ENCODE measurements at places on chromosomes 5 and 9.

GRCh38 chr9:98570663-98571440 is 137.9 kb downstream of the GABBR2 start:
- no peak for DNase-seq

DNA sequence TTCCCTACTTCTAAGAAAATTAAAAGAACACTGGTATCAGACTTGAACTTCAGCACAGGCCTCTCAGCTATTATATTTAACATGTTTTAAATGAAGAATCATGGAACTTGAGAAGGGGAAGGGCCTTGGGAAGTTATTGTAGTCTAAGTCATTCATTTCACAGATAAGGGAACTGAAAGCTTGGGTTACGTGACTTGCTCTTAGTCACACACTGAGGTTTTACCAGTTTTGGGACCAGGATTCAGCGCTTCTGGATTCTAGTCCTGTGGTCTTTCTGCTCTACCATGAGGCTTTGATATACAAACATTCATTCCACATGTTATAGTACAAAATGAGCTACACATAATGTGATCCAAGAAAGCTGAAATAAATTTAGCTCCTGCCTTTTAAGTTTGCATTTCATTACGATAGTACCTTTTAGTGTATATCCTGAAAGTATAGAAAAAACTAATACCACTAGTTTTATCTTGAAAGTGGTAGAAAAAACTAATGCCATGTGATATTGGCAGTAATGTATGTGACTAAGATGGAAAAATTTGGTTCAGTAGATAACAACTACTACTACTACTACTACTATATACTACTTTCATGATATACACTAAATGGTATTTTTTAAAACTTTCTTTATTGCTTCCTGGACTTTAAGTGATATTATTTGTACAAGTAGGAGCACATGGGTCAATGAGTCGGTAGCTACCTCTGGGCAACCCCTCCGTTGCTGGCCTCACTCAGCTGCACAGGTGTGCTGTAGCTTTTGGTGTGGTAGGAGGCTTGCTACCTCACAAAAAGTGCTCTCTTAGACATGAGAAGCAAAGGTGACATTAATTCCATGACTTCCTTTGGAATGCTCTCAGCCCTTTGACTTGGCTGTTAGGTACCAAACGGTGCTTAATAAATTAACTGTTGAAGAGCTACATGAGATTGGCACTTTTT is 40.7 kb downstream of the F2RL2 start:
- no peak for DNase-seq

DNA sequence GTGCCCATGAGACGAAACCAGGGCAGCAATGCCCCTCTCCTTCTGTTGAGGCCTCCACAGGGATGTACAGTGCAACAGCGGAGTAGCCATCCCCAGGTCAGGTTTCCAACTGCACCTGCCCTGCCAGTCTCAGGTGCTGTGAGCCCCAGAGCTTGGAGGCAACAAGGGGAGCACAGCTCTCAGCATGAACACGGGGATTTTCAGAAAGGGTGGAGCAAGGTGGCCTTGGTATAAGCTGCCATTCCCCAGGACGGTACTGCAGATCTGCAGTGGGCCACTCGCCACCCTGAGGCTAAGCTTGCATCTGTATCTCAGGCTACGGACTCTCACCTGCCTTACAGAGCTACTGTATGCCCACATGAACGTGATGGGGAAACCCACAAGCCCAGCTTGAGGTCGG is 103.6 kb downstream of the GABBR2 start:
- no peak for DNase-seq

DNA sequence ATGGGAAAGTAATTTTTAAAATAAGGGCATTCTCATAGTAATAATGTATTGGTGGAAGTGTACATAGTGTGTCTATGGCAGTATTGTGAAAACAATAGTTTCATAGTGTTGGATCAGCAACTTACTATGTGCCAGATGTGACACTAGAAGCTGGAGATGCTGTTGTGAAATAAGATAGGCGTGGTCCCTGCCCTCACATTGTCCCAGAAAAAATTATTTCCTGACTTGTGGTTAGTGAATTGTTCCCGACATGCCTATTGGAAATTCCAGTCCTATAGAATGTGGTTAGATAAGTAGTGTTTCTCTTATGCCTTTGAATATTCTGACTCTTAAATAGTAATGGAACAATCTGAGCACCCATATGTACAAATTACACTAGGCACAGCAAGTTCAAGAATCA is 55.3 kb upstream of the MTAP start:
- DNase-seq = no peak

DNA sequence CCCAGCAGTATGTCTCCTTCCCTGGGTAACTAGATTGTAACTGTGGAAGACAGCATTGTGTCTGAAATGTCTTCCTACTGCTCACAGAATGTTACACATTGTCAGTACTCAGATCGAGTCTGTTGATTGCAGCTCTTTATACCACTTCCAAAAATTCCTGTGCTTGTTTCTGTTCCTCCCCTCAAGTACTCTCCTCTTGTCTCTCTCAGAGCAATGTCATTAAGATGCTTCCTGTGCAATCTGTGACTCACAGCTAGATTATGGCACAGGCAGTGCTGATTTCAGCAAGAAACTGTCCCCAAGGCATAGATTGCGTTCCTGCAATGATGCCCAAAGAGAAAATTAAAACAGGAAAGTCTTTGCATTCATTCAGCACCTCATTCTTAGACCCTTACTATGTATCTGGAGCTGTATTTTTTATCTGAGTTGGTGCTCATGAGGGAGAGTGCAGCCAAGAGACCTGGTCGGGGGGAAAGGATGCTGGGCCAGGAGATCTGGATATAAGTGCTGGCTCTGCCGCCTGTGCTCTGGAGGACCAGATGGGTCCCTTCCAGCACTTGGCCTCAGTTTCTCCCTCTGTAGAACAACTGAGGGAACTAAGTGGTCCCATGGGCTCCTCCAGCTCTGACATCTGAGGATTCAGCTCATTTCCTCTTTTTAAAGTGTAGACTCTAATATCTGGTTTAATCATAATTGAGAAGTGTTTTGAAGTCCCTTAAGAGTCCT is 40.8 kb upstream of the GNPDA1 start:
- no peak for DNase-seq

- DNase-seq = no peak
Measured at GRCh38 chr5:149500922-149501582, 50.2 kb downstream of the CSNK1A1 start.

DNA sequence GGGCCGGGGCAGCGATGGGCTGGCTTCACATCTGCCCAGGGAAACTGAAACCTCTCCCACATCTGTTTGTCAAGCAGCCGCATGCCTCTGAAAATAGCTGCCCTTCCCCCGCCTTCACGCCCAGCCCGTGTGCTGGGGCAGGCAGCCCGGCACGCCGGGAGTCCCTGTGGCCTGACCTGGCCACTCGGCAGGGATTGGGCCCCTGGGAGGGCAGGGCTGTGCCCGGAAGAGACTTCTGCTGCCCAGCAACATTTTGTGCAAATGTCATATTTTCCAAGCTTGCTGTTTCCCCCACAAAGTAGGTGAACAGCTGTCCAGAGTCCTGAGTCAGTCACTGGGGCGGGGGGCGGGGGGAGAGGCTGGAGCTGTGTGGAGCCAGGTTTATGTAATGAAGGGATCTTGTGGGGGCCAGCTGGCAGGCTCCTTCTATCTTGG is 8.2 kb downstream of the COL27A1 start:
- DNase-seq = no peak

DNA sequence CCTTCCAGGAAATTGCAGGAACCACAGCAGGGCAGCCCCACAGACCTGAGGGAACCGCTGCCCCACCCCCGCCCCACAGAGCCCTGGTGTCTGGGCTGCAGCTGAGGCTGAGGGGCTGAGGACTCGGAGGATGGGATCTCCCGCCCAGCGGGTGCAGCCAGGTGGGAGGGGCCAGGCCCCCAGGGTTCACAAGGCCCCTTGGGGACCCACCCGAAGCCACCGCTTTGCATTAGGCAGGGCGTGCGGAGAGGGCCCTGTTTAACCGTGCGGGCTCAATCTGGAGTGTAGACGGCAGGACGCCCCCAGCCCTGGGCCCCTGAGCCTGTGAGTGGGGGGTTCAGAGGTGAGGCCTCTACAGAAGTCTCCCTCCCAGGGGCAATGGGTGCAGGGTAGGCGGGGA is 10.8 kb downstream of the NOTCH1 start:
- DNase-seq = no peak

- DNase-seq = no peak
Measured at GRCh38 chr5:52786949-52787599, 642 bp upstream of the ITGA1 start.

DNA sequence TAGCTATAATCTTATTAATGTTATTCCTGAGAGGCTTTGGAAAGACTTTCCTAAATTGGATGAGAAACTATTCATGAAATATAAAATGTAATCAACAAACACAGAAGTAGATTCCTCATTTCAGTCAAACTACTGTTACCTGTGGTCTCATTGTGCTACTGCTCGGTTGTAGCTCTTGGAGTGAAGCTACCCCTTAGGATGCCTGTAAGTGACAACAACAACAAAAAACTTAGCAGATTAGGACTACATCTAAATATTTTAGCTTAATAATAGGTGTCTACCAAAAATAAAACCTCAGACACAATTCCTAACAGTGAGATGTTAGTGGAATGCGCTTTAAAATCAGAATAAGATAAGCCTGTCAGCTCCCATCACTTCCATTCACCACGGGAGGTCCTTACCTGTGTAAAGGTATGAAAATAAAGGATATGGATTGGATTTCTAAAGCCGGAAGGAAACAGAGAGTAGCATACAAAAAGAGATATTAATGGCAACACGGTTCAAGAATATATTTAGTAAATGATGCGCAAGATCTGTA is 369.2 kb downstream of the OSTF1 start:
- no peak for DNase-seq

GRCh38 chr5:132708645-132709044 is 28.7 kb downstream of the KIF3A start:
- no peak for DNase-seq

DNA sequence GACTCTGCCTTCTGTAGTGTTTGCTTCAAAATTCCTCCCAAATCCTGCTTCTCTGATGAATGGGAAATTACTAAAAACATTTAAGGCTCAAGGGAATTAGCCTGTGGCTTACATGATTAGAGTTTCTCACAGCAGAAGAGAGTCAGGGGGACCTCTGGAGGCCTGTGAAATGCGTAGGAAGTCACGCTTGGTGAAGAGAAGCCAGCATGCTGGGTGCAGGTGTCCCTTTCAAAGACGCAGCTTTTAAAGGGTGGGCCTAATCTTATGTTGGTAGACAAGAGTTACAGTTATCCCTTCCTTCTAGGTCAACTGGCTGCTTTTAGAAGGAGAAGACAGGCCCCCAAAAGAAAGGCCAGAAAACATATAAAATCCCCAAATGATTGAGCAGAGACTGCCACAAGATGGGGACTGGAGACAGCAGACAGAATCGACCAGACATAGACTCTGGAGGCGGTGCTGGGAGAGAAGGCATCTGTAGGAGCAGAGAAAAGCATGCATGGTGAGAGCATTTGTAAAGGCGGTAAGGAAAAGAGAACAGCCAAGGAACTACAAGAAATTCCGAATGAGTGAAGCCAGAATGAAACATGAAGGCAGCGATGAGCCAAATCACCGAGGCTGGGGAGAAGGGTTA is 42.3 kb downstream of the B4GALT1 start:
- DNase-seq = no peak

GRCh38 chr5:10577371-10578292 is 13.8 kb downstream of the ANKRD33B start:
- DNase-seq = no peak

DNA sequence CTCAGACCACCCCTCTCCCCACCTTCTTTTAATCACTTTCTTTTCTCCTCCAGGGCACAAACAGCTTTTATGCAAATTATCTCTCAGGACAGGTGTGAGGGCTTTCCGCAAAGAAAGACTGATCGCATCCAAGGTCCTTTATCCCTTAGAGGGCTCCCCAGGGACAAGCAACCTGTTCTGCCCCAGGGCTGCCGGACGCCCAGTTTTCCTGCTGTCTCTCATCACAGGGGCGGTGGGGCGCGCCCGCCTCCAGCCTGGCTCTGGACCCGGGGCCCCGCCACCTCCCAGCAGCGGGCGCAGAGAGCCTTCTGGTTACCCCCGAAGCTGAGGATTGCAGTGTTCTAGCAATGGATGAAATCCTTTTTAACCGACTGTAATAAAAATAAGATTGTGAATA is 266.1 kb downstream of the CWC27 start:
- peak; percentile 14 for DNase-seq

- no peak for DNase-seq
Measured at GRCh38 chr9:121194730-121195129, 6.9 kb downstream of the RAB14 start.

- DNase-seq = no peak
Measured at GRCh38 chr9:81266674-81267073, 422.7 kb downstream of the TLE1 start.

- no peak for DNase-seq
Measured at GRCh38 chr9:12684974-12685373, 8.2 kb upstream of the TYRP1 start.

DNA sequence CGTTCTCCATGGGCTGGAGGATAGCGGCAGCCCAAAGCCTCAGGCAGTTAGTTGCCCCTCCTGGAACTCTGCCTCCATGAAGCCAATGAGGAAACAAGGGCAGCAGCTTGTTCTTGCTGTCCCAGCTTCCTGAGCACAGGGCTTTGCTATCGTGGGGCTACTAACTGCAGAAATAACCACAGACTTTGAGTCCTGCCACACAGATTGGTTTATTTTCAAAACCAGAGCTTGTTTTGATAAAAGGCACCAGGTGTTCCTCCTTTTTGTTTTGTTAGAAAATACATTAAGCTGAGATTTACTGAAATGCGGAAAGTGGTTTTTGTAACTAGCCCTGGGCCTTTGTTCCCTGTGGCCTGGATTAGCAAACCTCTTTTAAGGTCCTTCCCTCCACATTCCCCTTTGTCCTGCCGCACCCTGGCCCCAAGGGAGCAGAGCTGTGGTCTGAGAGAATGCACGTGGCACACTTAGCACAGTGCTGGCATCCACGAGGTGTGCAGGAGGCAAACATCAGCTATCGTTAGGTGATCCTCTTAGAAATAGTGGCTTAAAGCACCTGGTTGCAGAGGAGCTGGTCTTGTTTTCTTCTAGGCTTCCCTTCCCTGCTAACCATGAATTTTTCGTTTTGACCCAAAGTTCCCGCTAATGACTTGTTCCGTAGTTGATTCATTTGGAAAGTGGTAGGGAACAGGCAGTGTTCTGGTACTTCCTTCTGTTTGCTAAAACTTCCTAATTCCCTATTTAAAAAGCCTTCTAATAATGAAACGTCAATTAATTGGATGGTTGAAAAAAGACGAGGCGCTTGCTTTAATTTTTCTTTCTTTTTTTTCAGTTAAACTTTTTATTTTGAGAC is 21.5 kb downstream of the MVB12B start:
- no peak for DNase-seq
